ENCODE measurements at places on chromosomes 3 and 15. TPM values are rescaled to one million over a fixed set of nuclear protein-coding genes. Genes with fewer than 3 reads are reported as not detected.

HCN4 gene
- 0.37 TPM for total RNA-seq

- no peaks in the 10 kb centered on the region for H3K36me3 ChIP-seq
- peaks cover 24% of the 10 kb centered on the region for H3K4me1 ChIP-seq
- H3K27ac ChIP-seq, result no peak overlapping the region
- peaks cover 10% of the 10 kb centered on the region for H3K27me3 ChIP-seq
Measured at GRCh38 chr15:88258093-88258641, 1.6 kb upstream of the NTRK3 start.

DNA sequence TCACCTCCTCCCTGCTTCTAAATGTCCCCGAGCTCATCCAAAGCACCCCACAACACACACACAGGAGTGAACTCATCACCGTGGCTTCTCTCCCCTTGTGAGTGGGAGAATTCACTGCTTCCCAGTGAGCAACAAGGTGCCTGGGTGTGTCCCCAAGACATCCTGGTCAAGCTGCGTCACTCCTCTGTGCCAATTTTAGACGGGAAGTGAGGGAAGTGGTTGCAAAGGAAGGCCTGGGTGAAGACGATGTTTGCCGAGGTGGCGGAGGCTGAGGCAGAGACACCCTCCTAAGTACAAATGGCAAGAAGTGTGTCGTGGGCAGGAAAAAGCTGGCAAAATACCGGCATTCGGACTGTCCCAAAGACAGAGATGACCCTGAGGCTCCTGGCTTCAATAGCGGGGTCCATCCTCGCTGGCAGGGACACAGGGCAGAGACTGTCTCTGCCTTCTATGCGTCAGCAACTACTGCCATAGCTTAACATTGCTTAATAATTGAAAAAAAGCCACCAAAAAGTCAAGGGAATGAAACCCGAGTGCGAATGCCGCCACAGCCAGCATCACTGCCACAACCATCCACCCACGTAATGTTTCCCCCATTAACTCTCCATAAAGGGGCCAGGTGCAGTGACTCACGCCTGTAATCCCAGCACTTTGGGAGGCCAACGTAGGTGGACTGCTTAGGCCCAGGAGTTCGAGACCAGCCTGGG is 72.8 kb downstream of the VGLL4 start:
- H3K27ac ChIP-seq, result peak overlapping the region; percentile 10
- no peak overlapping the region for H3K4me3 ChIP-seq
- no peak for DNase-seq
- H3K36me3 ChIP-seq, result peaks cover 22% of the 10 kb centered on the region

DNA sequence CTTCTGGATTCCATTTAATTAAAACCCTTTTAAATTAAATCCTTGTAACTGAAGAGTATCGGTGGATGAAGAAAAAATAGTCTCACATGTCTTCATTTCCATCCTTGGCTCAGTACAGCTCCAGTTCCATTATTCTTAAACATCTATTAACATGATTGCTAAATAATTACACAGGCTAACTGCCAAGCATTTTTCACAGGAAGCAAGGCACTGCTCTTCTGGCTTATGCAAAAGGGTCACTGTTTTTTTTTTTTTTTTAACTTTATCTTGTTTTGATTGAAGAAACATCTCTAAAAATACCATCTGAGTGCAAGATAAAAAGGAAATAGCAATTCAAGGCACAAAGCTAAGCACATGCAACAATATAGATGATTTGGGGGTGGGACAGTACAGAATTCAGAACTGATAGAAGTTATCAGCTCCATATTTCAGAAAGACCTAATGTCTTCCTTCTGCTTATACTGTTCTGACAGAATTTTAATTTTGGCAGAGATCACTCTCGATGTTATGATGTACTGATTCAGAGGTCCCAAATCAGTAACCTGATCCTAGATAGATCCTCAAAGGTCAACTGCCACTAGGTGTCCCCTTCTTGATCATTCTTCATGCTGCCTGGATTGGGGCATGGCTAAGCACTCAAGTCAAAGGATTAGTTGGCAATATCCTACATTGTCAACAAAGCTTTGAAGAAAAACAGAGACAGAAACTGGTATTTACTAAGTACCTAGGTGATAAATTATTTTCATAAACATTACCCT is 57.8 kb upstream of the ACTC1 start:
- DNase-seq, result peak; percentile 96
- H3K36me3 ChIP-seq, result peaks cover 3% of the 10 kb centered on the region
